Lower leg skin (tissue), 4 donors: ENCODE measurements at places on chromosomes 2 and 18.

DNA sequence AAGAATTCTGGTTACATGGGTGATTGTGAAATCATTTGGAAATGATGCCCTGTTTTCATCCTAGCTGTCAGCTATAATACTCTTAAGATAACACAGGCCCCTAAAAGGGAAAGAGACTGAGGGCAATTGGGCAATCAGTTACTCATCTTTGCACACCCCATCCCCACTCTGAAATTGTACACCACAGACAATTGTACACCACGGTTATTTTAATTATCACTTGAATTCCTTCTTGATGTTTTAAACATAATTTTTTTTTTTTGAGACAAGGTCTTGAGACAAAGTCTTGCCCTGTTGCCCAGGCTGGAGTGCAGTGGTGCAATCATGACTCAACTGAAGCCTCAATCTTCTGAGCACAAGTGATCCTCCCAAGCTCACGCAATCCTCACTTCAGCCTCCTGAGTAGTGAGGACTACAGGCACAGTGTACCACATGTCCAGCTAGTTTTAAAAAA is 862.4 kb upstream of the ACVR2A start:
- DNase-seq = peak; percentile 89

DNA sequence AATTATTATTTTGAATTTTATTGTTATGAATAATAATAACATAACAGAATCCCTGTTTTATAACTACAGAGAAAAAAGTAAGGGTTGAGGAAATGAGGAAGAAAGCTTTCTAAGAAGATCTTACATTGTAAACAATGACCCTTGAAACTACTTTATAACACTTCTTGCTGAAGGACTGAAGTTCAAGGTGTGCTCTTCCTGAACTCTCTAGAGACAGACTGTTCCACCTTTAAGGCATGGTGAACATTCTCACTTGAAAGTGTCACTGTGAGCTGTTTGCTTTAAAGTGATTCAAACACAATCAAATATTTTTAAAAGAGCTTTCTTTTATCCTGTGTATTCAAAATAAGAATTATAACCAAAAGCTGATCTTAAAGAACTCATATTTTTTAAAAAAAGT is 131.5 kb downstream of the DNAH7 start:
- no peak for DNase-seq

GRCh38 chr2:70553584-70554337 is at the start of gene TGFA:
TSS of gene TGFA (minus strand) at chr2:70553826. CDS start at chr2:70553767, 59 bp downstream.
- DNase-seq = peak; percentile 67

DNA sequence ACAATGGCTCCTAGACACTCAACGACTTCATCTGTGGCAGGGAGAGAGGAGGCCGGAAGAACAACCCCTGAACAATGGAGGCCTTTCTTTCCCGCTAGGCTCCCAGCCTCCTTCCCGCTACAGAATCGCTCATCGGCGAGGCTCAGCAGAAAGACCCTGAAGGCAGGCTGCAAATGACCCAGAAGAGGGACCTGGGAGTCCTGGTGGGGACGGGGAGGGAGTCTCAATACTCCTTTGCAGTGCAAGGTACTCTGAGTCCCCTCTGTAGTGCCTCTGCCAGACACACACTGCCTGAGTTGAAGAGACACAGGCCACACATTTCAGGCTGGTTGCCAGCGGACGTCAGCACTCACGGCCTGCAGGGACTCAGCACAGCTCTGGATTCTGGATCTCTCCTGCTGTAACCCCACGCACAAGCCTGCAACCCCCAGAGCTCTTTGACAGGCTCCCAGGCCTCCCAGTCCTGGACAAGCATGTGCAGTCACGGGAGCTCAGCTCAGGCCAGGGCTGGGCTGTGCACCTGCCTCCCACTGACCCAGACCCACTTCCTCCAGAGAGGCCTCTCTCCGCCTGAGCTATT is 6.1 kb downstream of the GPR17 start:
- DNase-seq = no peak

DNA sequence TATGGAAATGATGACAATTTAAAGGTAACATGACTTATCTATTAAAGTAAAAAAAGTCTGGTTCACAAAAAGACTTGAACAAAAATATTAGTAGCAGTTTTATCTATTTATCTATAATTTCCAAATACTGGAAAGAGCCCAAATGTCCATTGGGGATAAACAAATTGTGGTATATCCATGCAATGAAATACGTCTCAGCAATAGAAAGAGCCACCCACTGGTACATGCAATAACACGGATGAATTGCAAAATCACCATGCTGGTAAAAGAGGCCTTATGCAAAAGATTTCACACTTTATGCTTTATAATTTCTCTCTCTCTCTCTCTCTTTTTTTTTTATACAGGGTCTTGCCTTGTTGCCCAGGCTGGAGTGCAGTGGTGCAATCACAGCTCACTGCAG is 91.4 kb upstream of the ASAP2 start:
- DNase-seq = no peak

GRCh38 chr2:28276076-28276618 is 116.5 kb upstream of the FOSL2 start:
- DNase-seq = no peak

- DNase-seq = peak; percentile 21
Measured at GRCh38 chr2:48905696-48906095, 150.2 kb upstream of the LHCGR start.

DNA sequence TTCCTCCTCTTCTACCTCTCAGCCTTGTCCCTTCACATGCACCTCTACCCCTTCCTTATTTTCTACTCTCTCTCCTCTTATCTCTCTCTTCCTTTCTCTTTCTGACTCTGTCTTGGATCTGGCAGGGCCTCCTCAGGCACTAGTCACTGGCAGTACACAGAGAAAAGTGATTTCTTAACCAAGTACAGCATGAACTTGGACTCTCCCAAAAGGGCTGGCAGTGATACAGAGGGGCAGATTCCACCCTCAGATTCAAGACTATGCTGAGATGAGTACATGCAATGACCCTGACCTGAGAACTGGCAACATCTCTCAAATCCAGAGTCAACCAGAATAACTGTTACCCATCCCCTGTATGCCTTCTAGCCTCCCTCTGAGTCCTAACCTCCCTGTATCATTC is 4.3 kb downstream of the AOX1 start:
- DNase-seq = peak; percentile 83

GRCh38 chr2:190893157-190893556 is 12.5 kb downstream of the GLS start:
- DNase-seq = no peak

DNA sequence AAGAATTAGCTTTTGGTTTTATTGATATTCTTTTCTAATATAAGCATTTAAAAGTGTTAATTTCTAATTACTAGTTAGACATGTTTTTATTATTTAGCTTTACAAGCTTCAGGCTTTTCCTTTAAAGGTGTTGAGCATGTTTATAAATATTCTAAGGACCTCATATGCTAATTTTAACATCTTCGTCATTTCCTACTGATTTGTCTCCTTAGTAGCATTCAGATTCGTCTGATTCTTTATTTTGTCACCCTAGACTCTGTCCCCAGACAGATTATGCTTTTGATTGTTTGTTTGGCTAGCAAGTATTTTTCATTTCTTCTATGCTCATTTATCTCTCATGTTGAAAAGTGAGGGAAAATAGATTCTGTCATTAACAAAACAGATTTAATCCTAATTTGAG is 51.7 kb downstream of the EIF5B start:
- DNase-seq = no peak

GRCh38 chr2:46999857-47000678 is 84.5 kb upstream of the MCFD2 start:
- no peak for DNase-seq

GRCh38 chr18:59308248-59308937 is 10.1 kb downstream of the CPLX4 start:
- peak; percentile 92 for DNase-seq

DNA sequence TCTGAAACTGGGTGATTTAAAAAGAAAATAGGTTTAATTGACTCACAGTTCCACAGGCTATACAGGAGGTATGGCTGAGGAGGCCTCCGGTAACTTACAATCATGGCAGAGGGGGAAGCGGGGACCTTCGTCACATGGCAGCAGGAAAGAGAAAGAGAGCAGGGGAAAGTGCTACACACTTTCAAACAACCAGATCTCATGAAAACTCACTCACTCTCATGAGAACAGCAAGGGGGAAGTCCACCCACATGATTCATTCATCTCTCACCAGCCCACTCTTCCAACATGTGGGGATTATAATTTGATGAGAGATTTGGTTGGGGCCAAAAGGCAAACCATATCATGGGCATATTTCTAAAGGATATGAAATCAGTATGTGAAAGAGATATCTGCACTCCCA is 12.0 kb upstream of the ARHGAP15 start:
- DNase-seq = no peak

GRCh38 chr2:11773111-11773510 is 26.7 kb downstream of the LPIN1 start:
- DNase-seq = no peak

DNA sequence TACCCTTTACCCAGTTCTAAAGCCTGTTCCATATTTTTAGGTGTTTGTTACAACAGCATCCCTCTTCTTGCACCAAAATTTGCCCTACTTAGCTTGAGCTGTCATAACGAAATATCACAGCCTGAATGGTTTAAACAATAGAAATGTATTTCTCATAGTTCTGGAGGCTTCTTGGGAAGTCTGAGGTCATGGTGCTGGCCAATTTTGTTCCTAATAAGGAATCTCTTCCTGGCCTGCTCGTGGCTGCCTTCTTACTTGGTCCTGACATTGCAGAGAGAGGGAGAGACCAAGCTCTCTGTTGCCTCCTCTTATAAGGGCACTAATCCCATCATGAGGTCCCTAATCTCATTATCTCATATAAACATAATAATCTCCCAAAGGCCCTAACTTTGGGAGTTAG is 267.8 kb downstream of the PID1 start:
- DNase-seq = no peak

GRCh38 chr2:113370478-113371091 is 66.9 kb upstream of the ZNG1B start:
- DNase-seq = peak; percentile 88

GRCh38 chr2:72938455-72938854 is 21.1 kb downstream of the EMX1 start:
- no peak for DNase-seq

GRCh38 chr2:189698020-189698887 is 23.8 kb downstream of the ANKAR start:
- no peak for DNase-seq

GRCh38 chr2:237660381-237660900 is 33.1 kb downstream of the LRRFIP1 start:
- no peak for DNase-seq

- DNase-seq = no peak
Measured at GRCh38 chr18:34567857-34568256, 142.2 kb upstream of the DTNA start.

- no peak for DNase-seq
Measured at GRCh38 chr2:120108749-120109148, 95.9 kb downstream of the EPB41L5 start.

- DNase-seq = no peak
Measured at GRCh38 chr2:120404941-120405758, 59.2 kb downstream of the INHBB start.

DNA sequence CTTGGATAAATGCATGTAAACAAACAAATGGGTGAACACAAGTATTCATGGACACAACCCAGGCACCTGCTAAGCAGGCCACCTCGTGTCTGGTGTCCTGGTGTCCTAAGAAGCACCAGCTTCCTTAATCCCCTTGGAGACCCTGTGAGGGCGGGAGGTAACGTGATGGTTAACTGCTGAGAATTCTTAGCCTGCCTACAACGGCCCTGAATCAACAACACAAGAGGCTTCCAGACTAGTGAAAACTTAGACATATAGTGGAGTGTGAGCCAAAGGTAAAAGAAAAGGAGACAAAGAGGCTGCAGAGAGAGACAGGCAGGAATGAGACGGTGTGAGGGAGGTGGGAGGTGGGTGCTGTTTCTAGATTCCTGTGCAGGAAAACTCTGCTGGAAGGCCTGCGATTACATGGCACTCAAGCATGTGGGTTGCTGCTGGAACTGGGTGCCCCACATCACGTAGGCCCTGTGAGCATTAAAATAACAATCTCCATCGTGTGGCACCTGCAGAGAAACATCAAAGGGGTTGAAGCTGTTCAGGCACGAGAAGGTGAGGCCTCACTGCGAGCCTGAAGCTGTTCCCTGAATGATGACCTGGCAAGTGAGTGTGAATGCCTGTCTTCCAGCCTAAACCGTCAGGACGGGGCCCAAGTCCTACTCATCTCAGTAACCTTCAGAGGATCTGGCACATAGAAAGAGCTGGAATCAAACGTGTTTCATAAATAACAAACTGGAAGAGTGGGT is 64.2 kb downstream of the RPL37A start:
- DNase-seq = no peak

DNA sequence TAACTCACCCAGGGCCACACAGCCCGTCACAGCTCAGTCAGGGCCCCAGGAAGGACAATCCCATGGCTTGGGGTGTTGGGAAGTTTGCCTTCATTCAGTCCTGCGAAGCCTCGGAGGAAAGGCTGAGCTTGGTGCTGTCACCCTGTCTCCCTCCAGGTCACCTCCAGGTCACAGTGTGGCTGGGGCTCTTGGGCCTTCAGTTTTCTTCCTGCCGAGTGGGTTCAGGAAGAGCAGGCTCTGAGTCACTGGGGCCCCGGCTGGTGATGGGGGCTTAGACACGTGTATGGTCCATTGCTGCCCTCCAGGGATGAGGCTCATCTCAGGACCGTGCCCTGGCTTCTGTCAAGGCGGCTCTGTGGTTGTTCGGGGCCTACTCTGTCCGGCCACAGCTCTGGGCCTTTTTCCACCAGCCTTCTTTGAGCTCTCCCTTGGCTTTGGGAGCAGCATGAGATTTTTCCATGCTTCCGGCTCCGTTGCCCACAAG is 118.6 kb downstream of the INHBB start:
- DNase-seq = no peak

DNA sequence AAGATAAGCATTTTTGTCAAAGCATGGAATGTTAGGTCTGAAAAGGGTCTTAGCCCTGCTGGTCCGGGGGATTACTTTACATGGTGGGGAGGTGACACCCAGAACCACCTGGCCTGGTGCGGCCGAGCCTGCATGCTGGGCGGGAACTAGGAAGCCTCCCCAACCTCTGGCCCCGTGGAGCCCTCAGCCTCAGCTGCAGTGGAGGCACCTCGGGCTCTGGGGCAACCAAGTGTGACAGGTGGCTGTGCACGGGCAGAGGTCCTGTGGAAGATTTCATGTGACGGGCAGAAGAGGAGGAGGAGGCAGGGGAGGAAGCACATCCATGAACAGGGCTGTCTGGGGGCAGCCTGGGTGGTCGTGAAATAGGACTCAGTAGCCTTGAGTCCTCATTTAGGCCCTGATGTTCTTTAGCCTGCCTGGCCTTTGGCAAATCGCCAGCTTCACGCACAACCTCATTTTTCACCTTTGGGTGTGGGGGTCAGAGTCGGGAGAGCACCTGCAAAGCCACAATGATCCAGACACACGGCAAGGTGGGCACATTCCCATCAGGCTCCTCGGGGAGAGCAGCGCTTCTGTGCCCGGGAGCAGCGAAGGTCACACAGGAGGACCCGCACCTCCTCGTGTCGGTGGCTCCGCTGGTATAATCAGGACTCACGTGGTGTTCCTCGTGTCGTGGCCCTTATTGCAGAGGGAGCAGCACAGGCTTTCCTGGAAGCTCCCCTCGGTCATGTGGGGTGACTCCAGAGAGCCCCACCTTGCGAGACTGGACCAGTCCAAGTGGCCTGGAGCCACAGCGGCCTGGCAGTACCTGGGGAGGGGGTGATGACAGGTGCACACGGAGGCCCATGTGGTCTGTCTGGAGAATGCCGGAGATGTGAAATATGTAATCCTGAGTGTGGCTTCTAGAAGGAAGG is 13.9 kb downstream of the CNDP2 start:
- DNase-seq = peak; percentile 71

GRCh38 chr2:66851449-66851872 is 416.5 kb downstream of the MEIS1 start:
- DNase-seq = no peak

- no peak for DNase-seq
Measured at GRCh38 chr2:152550386-152550785, 166.9 kb downstream of the PRPF40A start.

GRCh38 chr18:36695806-36696205 is 133.0 kb downstream of the TPGS2 start:
- DNase-seq = no peak
